Right ventricle myocardium superior (tissue), 1 donor: ENCODE measurements at places on chromosomes 2 and 18. TPM values are rescaled to one million over a fixed set of nuclear protein-coding genes. Genes with fewer than 3 reads are reported as not detected.

SH3RF3 gene
- 6.6 TPM for total RNA-seq

MEP1B gene
- not detected for total RNA-seq

TMEM169 gene
- total RNA-seq: 0.62 TPM

DCDC2C gene
- total RNA-seq: not detected

DYNAP gene
- not detected for total RNA-seq

RNASEH1 gene
- 20.8 TPM for total RNA-seq

MAPK4 gene
- 26.9 TPM for total RNA-seq

KCNJ13 gene
- total RNA-seq: not detected

DSC3 gene
- total RNA-seq: not detected

CCDC121 gene
- total RNA-seq: 6.1 TPM

DTNB gene
- 4.5 TPM for total RNA-seq

IL36A gene
- not detected for total RNA-seq

EIF5B gene
- 84.7 TPM for total RNA-seq

LBX2 gene
- total RNA-seq: 0.16 TPM

PSMA8 gene
- 0.48 TPM for total RNA-seq

PHOSPHO2 gene
- total RNA-seq: 3.3 TPM

PXDN gene
- 15.6 TPM for total RNA-seq

ARHGAP25 gene
- total RNA-seq: 7.3 TPM

CNDP1 gene
- not detected for total RNA-seq
